Activated T-cell treated with anti-CD3 and anti-CD28 coated beads for 48 hours (primary cell): ENCODE measurements at places on chromosomes 12 and 14.

- no peak for DNase-seq
Measured at GRCh38 chr12:94498698-94499097, 39.0 kb upstream of the CEP83 start.

- DNase-seq, result no peak
Measured at GRCh38 chr12:115209230-115209629, 525.3 kb upstream of the TBX3 start.

DNA sequence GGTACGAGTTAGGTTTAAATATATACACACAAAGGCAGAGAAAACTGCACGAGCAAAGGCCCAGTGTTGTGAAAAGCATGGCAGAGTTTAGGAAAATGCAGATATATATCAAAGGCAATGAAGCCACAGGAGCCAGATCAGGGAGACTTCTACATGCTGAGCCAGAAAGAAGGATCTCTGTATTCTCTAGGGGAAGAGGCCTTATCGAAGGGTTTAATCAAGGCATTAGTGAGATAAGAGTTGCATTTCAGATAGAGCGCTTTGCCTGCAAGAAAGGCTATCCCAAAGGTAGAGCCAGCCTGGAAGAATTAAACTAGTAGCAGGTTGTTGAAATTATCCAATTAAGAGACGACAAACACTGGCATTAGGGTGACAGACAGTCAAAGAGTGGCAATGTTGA, 7.6 kb downstream of the PTPRO start:
- no peak for DNase-seq

- DNase-seq, result no peak
Measured at GRCh38 chr14:98350213-98350612, 921.8 kb downstream of the BCL11B start.

DNA sequence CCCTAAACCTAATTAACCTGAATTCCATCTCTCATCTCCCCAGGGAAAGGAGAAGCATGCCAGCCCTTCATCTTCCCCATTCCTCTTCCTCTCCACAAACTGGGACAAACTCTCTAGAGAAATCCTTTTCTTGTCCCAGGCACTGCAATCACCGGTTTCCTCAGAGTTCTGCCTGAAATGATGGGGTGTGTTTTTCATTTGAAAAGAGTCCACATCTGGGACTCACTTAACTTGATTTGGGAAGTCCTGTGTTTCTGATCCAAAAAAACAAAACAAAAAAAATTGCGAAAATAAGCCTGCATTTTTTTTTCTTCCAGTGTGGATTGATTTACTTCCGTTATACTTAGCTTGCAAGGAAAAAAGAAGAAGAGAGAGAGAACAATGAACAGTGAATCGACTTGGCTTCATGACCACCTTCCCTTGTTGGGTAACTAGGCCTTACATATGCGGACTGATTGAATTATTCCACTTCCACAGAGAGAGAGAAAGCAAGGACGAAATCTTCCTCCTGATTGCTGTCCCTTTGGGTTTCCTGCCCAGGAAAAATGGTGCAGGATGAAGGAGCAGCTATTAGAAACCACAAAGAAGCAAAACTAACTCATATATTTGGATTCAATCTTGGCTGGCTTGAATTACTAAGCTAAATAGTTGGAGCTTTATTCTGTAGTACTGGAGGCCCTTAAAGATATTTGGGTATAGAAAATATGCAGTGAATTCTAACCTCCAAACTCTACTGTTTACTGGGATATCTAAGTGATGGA, 506.2 kb upstream of the TBX3 start:
- no peak for DNase-seq

GRCh38 chr12:40058721-40059190, 47.1 kb downstream of the SLC2A13 start:
- DNase-seq, result no peak

- DNase-seq, result no peak
Measured at GRCh38 chr14:68564191-68564825, 228.6 kb downstream of the ZFP36L1 start.

GRCh38 chr14:48323665-48324064, 648.3 kb upstream of the MDGA2 start:
- no peak for DNase-seq

- no peak for DNase-seq
Measured at GRCh38 chr12:88546226-88546625, 34.0 kb downstream of the KITLG start.

- no peak for DNase-seq
Measured at GRCh38 chr12:30582943-30583342, 112.7 kb downstream of the IPO8 start.

GRCh38 chr14:73463411-73463810, 5.1 kb upstream of the NUMB start:
- DNase-seq, result peak; percentile 44

DNA sequence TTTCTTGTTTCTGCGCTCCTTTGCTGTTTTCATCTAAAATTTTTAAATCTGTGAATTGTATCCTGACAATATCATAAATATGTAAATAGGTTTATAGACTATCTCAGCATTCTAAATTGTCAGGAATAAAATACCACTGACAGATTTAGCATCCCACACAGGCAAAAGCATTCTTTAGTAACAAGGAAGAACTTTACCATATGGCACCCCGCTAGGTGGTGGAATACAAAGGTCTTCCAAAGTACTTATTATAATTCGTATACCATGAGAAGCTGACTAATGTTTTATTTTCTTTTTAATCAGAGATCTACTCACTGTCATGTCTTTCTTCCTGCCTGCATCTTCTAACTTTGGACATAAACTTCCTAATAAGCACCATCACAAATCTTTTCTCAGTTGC, 328.8 kb upstream of the NOVA1 start:
- no peak for DNase-seq

GRCh38 chr12:28814246-28814645, 334.8 kb upstream of the FAR2 start:
- DNase-seq, result no peak

- no peak for DNase-seq
Measured at GRCh38 chr12:3741882-3742672, 10.8 kb downstream of the CRACR2A start.

GRCh38 chr14:76829013-76829365, 2.8 kb downstream of the LRRC74A start:
- no peak for DNase-seq

DNA sequence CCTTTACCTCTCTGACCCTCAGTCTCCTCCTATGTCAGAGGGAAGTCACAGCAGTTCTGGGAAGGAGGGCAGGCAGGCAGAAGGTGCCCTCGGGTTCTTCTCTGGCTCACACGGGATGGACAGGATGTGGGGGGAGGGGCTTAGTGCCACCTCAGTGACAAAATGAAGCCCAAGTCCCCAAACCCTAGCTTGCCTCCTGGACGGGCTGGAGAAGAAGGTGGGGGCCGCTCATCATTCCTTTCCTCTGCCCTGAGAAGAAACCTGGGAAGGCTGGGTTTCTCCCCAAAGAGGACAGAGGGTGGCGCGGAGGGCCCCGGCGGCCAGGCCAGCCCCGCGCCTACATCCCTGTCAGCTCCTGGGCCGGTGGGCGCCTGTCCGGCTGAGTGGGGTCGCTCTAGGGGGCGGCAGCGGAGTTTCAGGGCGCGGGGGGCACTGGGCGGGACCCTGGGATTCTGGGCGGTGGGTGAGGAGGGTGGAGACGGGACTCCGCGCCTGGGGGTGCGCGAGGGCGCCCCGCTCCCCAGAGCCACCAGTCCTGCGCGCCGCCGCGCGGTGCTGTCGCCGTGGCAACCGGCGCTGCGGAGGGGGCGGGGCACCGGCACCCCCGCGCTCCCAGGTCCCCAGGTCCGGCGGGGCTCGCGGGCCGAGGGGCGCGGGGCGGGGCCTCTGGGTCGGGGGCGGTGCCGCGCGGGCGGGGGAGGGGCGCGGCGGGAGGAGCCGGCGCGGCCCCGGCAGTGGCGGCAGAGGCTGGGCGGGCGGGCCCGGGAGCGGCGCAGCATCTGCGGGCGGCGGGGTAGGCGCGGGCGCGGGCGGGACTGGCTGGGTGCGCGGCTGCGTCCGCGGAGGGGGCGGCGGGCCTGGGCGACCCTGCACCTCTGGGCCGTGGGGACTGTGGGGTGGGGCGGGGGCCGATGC, at the start of gene TMEM121:
Gene TMEM121, plus strand, starts transcription at position 723 of the 915 bp plus-strand sequence. CDS start 2,252 bp downstream, outside the sequence.
- DNase-seq, result peak; percentile 49

GRCh38 chr12:92062539-92063493, 82.8 kb downstream of the BTG1 start:
- no peak for DNase-seq

DNA sequence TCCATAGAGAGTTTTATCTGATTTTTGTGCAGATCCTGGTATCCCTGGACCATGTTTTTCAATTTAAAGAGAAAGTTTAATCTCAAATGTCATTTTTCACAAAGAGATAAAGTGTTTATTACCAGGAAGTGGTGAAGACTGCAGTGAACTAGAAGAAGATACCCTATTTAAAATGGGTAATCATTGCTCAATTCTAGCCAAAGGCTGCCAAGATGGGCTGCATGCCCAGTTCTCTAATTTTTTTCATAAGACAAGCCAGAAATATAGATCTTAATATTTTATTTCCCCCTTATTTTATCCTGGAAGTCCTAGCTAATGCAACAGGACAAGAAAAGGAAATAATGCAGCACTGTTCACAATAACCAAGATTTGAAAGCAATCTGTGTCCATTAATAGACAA, 343.5 kb downstream of the PCNX1 start:
- no peak for DNase-seq

GRCh38 chr14:105099778-105100177, 34.5 kb upstream of the GPR132 start:
- DNase-seq, result no peak

GRCh38 chr12:107330831-107331431, 237.6 kb upstream of the CRY1 start:
- no peak for DNase-seq

DNA sequence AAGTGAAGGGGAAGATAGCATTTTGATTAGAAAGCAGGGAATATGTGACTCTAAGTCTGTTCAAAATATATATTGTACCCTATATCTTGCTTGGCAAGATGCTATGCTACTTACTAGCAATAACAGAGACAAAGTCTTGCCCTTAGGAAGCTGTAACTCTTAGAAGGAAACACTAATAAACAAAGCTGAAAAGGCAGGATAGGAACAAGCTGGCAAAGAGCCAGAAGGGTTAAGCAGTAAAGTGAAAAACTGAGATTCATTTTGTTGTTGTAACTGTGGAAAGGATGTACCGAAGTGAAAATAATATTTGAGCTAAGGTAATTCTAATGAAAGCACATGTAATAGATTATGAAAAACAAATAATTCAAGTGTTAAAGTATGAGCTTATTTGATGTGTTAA, 527.1 kb upstream of the FLRT2 start:
- DNase-seq, result no peak

- no peak for DNase-seq
Measured at GRCh38 chr14:90624732-90625400, 191.4 kb downstream of the TTC7B start.

- no peak for DNase-seq
Measured at GRCh38 chr12:11015775-11016430, 6.5 kb downstream of the TAS2R19 start.

- DNase-seq, result no peak
Measured at GRCh38 chr12:18275981-18276380, 14.7 kb downstream of the PIK3C2G start.

- no peak for DNase-seq
Measured at GRCh38 chr12:88307961-88308360, 165.9 kb downstream of the TMTC3 start.

DNA sequence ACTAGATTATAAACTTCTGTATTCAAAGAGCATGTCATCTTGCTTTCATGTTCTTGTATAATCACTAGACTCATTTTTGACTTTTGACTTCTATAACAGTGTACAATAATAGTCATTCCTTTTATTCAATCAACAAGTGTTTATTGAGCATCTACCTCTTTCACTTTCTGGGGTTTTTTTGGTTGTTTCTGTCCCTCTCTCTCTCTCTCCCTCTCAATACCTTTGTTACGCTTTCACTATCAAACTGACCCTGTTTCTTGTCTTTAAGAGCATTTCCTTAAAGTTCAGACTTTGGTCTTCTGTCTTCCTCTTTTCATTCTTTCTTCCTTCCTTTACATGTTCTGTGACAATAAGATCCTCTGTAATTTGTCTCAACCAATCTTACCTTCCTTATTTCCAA, 49.5 kb downstream of the GPR137C start:
- no peak for DNase-seq

DNA sequence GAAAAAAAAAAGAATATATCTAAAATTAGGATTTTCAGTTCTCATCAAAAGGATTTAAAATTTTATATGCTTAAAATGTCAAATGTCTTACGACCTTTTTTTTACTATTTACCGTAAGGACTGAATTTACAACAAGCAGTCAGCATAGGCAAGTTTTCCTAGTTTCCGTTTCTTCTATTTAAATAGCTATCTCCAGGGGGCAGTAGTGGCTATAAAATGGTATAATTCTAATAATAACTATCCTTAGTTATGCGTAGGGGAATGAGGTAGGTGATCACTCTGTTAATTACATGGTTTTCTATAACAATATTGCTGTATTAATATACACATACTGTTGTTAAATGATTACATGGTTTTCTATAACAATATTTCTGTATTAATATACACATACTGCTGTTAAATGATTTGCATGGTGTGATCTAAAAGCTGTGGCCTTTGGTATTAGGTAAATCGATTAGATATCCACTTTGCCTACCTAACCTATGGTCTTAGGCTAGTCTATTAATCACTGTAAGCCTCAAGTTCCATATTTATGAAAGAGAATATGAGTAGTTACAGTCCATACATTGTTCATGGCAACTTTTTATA, 217.7 kb upstream of the PDZRN4 start:
- no peak for DNase-seq

- DNase-seq, result no peak
Measured at GRCh38 chr12:132248453-132249167, 80.8 kb downstream of the GALNT9 start.

DNA sequence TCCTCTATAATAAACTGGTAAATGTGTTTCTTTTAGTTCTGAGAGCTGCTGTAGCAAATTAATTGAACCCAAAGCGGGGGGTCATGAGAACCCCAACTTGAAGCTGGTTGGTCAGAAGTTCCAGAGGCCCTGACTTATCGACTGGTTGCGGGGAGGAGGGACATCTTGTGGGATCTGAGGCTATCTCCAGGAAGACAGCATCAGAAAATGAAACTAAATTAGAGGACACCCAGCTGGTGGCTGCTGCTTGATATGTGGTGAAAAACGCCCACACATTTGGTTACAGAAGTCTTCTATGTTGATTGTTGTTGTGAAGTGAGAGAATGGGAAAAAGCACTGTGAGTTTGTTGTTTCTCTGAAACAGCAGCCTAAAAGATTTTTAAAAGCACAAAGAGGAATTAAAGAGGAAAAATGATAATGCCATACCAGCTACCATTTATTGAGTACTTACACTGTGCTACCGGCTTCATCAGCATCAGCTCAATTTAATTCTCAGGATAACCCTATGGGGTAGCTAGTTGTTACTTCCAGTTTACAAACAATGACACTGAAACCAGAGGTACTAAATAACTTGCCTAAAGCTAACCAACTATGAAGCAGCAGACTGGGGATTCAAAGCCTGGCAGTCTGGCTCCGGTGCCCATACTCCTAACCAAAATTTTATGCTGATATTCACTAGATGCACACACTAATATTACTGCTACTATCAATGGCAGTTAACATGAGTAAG, 24.3 kb downstream of the DDX24 start:
- no peak for DNase-seq

DNA sequence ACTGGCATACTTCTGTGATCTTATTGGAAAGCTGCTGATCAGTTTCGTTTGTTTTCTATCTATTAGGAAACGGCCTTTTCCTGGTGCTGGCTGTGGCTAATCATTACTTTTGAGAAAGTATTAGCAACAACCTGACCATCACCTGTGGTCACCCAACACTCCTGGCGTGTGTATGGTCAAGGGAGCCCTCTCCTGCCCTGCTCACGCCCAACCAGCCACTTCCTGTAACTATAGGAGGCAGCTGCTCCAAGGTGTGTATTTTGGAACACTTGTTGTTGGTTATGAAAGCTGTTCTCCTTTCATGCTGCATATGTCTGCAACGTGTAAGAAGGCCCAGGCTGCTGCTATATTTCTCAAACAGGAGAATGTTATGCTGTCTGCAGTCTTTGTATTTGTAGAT, 1582.8 kb downstream of the AACS start:
- DNase-seq, result no peak
